ENCODE measurements at places on chromosomes 2 and 18.

- DNase-seq = no peak
Measured at GRCh38 chr18:11411048-11411447, 198.3 kb upstream of the SLC35G4 start.

DNA sequence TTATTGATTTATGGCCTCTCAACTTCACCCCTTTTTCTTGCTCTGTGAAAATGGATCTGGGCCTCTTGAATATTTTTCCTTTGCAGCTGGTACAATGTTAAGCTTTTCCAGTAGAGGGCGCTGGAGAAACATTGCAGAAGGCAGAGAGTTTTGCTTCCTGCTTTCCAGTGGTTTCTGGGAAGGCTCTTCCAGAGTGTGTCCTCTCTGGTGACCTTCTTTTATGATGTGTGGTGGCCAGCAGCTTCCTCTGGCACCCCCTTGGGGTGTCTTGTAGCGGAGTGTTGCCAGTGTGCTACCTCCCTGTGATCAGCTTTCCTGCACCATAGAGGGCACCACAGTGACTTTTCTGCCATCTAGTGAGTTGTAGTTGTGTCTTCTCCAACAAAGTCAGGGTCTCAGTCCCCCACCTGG lies 25.4 kb upstream of the MGAT5 start:
- no peak for DNase-seq

- no peak for DNase-seq
Measured at GRCh38 chr2:144099340-144099739, 420.6 kb downstream of the ZEB2 start.

DNA sequence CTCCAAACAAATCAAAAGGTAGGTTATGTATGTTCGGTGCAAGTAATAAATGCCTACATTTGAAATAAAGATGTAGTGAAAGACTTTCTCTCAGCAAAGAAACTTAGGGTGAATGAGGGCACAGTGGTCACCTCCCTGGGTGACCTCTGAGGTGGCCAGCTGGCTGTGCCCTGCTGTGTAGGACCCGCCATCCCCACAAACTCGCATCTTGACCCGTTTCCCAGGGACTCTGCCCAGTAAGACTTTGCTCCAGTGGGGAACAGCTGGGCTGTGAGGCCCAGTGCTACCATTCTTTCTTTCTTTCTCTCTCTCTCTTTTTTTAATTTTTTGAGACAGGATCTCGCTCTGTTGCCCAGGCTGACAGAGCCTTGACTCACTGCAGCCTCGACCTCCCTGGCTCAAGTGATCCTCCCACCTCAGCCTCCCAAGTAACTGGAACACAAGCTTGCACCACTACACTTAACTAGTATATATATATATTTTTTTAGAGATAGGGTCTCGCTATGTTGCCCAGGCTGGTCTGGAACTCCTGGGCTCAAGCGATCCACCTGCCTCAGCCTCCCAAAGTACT lies 8.2 kb upstream of the GAREM2 start:
- DNase-seq = no peak

GRCh38 chr2:217905395-217905794 lies 97.4 kb downstream of the TNS1 start:
- no peak for DNase-seq

DNA sequence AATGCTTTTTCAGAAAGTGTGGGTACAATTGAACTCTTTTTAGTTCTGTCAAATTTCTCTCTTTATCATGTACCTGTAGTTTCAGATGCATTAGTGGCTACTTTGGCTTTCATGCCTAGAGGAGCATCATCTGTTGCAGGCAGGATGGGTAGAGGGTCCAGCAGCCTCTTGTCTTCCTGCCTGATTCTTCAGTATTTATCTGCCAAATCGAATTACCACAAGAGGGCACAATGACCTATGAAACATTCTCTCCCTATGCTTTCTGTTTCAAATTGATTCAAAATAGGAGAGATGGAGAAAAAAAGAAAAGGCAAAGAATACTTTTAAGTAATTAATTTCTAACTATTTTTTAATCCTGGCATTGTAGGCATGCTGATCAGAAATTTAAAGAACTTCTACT lies 477.2 kb downstream of the TRIB2 start:
- peak; percentile 48 for DNase-seq

- no peak for DNase-seq
Measured at GRCh38 chr2:40150266-40150665, 301.6 kb downstream of the SLC8A1 start.

GRCh38 chr2:181891966-181892798 lies 652 bp downstream of the ITPRID2 start:
- DNase-seq = peak; percentile 80

- DNase-seq = no peak
Measured at GRCh38 chr2:73704285-73704684, 32.9 kb downstream of the TPRKB start.

DNA sequence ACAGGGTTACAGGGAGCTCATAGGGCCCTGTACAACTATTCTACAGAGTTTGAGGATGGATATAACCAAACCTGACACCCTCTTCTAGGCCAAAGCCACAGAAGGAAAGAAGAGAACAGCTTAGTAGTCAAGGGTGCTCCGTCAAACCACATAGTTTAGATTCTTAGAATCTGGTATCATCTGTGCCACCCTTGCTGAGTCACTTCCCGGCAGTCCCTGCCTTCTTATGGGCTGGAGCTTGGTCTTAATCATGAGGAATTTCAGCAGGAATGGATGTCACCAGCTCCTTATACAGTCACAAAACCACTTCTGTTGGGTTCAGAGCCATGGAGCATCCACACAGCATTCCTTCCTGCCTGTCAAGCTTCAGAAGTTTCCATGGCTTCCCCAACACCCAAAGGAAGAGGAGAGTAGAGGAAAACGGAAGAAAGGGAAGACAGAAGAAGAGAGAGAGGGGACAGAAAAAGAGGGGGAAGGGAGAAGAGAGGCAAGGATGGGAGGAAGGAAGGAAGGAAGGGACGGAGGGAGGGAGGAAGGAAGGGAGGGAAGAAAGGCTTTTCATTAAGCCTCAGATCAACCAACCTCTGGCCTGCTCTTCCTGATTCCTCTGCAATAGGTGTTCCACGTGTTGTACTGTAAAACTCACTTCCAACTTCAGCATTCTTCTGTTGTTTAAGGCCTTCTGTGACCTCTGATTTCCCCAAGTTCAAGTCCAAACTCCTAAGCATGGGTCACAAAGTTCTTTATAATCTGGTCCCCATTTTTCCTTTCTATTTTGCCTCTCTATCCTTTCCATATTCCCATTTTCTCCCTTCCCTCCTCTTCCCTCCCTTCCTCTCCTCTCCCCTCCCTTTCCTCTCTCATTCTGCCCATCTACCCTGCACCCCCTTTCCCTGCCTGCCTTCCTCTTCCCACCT lies 246.1 kb upstream of the TNP1 start:
- peak; percentile 89 for DNase-seq

DNA sequence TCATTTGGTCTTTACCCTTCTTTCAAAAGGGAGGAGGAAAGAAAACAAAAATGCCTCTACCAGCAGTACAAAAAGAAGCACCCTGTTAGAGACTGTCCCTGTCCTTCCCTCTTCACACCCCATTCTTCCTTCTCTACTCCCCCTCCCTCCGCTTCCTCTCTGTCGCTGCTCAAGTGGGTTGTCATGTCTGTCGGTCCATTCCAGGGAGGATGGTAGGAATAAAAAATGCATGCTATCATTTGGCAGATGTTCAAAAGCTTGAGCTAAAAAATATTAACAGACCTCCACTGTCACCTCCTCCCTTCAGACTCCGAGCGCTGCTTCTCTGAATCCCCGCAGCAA lies 482.0 kb downstream of the BCL11A start:
- DNase-seq = no peak

- no peak for DNase-seq
Measured at GRCh38 chr2:169339657-169340056, 22.7 kb downstream of the LRP2 start.

Data from astrocyte of the spinal cord (primary cell).